ENCODE measurements at places on chromosomes 6 and 20. TPM values are rescaled to one million over a fixed set of nuclear protein-coding genes. Genes with fewer than 3 reads are reported as not detected.

DNA sequence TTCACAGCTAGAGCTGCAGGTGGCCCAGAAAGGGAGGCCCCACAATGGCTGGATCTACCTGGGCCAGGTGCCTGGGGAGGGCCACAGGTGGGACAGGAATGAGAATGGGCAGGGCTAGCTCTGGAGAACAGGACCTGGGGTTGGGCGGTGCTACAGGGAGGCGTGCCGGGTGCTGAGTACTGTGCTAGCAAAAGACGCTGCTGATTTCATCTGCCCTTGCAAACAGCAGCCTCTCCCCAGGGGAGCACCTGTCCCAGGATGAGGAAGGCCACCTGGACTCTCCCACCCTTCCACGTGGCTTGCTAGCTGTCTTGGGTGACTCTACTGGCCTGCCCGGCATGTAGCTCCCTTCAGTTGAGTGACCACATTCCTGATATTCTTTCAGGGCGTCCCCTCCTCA lies 6.6 kb upstream of the YTHDF1 start:
- DNase-seq, result no peak

DNA sequence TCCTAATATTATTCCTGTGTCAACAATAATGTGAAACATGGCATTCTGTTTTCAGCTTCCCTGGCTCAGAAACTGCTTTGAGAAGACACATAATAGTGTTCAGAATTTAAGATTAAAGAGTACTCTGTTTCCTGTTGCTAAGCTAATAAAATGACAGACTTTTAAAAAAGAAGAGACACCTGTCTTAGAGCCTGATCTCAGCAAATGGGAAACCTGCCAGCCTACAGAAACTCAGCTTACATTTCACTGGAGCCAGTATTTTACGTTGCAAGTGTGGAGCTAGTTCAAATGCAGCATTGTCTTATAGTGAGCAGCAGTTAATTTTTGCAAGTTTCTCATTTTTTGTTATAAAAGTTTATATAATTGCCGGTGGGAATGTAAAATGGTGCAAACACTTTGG lies 28.8 kb downstream of the KIZ start:
- DNase-seq, result no peak

- DNase-seq, result no peak
Measured at GRCh38 chr20:43095034-43095433, 94.7 kb downstream of the PTPRT start.

DNA sequence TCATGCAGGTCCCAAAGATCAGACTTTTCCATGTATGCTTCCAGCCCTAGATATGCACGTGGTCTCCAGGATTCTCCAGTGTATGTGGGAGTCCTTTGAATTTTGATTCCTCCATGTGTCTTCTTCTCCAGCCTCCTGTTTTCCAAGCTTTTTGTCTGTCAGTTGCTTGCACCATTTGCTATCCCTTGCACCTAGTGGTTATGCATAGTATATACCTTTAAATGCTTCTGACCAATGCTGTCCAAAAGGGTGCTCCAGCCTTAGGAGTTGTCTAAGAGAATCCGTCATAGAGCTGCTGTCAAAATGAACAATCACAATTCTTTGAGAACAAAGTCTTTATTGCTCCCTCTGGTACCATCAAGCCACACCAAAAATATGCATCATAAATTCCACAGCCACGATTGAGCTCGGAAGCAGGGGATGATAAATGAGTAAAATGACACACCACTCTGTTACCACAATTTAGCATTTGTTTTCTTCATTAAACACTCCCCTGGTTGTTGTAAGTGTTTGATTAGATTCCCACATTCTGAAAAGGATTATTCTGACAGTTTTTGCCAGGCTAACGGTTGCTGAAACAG lies 706.2 kb upstream of the GJE1 start:
- no peak for DNase-seq

The CAPN11 gene
- 1.6 TPM for total RNA-seq

Data from transverse colon (tissue), 4 donors.